ENCODE measurements at places on chromosomes 16 and 17. TPM values are rescaled to one million over a fixed set of nuclear protein-coding genes. Genes with fewer than 3 reads are reported as not detected.

- H3K27ac ChIP-seq, result peak overlapping the region; percentile 96
- peaks cover 82% of the 10 kb centered on the region for H3K27me3 ChIP-seq
- H3K4me1 ChIP-seq, result peaks cover 53% of the 10 kb centered on the region
- peak; percentile 82 for DNase-seq
These were observed 2.4 kb upstream of the FOXL1 start for GRCh38 chr16:86575754-86576557.

MYO15B gene
- total RNA-seq, result 281 TPM

GRCh38 chr16:2474877-2475412 is at the start of gene TBC1D24:
Gene TBC1D24 (plus strand): TSS chr16:2475127. CDS start chr16:2496149, 21,022 bp downstream.
- H3K4me1 ChIP-seq, result peaks cover 26% of the 10 kb centered on the region
- peak within 1 kb of the TSS; percentile 68 for H3K4me3 ChIP-seq
- H3K27ac ChIP-seq, result no peak within 1 kb of the TSS
- peak; percentile 94 for DNase-seq

DNA sequence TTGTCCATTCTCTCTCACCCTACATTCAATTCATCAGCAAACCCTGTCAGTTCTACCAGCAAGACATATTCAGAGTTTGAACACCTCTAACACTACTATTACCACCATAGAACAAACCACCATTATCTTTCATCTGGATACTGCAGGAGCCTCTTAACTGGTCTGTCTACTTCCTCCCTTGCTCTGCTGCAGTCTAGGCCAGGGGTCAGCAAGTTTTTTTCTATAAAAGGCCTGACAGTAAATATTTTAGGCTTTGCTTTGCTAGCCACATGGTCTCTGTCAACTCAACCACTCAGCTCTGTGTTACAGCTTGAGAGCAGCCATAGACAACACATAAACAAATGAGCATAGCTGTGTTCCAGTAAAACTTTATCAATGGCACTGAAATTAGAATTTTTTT is 13.8 kb downstream of the KCTD19 start:
- H3K36me3 ChIP-seq, result no peaks in the 10 kb centered on the region
- no peak for DNase-seq
- peaks cover 12% of the 10 kb centered on the region for H3K4me1 ChIP-seq
- H3K4me3 ChIP-seq, result no peak overlapping the region
- H3K27me3 ChIP-seq, result peaks cover 7% of the 10 kb centered on the region

TERB1 gene
- total RNA-seq, result 0.49 TPM

DNA sequence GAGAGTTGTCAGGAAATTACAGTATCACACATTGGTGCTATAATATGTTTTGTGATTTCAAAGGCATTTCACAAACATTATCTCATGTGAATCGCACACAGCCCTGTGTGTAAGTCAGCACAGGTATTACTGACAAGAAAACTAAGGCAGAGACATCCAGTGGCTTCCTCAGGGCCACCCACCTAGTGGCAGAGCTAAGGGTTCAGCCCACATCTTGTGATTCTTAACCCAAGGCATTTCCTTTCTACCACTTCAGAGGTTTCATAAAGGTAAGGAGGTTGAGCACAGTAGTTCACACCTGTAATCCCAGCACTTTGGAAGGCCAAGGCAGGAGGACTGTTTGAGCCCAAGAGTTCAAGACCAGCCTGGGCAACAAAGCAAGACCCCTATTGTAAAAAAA is 58.2 kb downstream of the STX8 start:
- no peaks in the 10 kb centered on the region for H3K27me3 ChIP-seq
- no peak overlapping the region for H3K4me3 ChIP-seq
- no peak overlapping the region for H3K27ac ChIP-seq
- H3K4me1 ChIP-seq, result peaks cover 25% of the 10 kb centered on the region
- DNase-seq, result no peak

SLC35G6 gene
- not detected for total RNA-seq

DNA sequence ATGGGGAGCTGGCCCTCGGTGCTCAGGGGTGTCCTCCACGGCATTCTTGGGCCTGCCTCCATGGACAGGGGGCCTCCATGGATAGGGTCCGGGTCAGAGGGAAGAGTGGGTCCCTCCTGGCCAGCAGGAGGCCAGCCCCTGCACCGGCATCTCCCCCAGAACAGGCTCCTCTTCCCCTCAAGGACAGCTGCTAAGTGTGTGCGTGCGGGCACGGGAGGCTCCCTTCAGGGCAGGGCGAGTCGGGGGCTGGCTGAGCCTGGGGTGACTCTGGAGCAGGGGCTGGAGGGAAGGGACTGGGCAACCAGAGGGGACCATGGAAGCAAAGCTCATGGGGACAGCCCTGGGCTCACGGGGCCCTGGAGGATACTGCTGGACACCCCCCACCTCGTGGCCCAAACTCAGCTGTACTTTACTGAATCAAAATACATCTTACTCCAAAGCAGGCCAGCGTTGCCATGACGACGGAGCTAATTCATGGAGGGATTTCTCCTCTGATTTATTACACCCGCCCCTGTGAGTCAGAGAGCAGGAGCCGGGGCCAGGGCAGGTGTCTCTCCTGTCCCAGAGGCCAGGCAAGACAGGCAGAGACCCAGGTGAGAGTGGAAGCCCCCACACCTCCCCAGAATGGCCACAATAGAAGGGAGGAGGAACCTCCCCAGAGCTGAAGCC is 2.1 kb downstream of the CASKIN1 start:
- no peak for DNase-seq
- H3K27me3 ChIP-seq, result peaks cover 33% of the 10 kb centered on the region
- no peaks in the 10 kb centered on the region for H3K36me3 ChIP-seq
- H3K27ac ChIP-seq, result no peak overlapping the region
- H3K4me1 ChIP-seq, result peaks cover 10% of the 10 kb centered on the region

DNA sequence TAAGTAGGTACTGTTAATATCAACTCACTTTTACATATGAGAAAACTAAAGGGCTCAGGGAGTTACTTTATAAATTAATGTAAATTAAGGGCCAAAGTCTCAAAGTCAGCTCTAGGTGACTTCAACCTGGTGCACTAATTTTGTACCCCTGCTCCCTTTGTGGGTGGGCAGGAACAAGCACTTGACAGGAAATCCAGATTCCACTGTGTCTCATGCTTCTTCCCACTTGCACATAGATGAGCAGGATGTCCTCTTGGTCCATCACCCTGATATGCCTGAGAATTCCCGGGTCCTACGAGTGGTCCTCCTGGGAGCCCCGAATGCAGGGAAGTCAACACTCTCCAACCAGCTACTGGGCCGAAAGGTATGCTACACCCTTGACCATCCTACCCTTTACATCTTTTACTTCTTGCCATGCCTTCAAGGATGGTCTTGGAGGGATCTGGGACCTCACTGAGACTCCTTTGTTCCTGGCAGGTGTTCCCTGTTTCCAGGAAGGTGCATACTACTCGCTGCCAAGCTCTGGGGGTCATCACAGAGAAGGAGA is 1.3 kb downstream of the ERAL1 start:
- no peak overlapping the region for H3K27ac ChIP-seq
- H3K4me3 ChIP-seq, result peak overlapping the region; percentile 92
- peaks cover 12% of the 10 kb centered on the region for H3K36me3 ChIP-seq
- H3K27me3 ChIP-seq, result no peaks in the 10 kb centered on the region

DNA sequence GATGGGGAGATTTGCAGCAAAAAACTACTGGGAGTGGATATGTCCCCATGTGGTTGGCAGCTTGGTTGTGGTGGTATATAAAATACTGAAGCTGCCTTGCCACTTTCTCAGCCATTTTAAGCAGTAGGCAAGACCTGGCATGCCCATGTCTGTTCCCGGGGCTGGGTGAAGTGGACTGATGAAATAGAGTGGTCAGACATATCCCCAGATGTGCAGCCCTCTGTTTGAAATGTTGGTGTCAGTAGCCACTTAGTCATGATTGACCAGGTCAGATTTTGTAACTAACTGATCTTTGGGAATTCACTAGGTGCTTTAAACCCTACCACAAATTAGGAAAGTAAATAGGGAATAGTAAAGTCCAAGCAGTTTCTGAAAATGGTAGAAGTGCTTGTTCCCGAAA is 151.6 kb downstream of the PHKB start:
- DNase-seq, result no peak
- H3K4me3 ChIP-seq, result no peak overlapping the region
- H3K27me3 ChIP-seq, result no peaks in the 10 kb centered on the region
- no peaks in the 10 kb centered on the region for H3K4me1 ChIP-seq

DNA sequence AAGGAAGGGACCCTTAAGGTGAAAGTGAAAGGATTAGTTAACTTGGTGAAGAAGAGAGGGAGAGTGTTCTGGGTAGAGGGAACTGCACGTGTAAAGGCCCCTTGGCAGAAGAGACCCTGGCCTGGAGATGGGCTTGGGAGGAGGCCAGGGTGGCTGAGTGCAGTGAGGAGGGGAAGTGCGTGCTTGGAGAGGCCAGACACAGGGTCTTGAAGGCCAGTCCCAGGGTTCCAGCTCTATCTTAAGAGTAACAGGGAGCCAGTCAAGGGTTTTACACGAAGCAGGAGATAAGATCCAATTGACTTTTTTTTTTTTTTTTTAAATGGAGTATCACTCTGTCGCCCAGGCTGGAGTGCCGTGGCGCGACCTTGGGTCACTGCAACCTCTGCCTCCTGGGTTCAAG is 15.2 kb upstream of the DOK4 start:
- H3K27me3 ChIP-seq, result no peaks in the 10 kb centered on the region
- peaks cover 44% of the 10 kb centered on the region for H3K4me1 ChIP-seq
- peak overlapping the region; percentile 55 for H3K27ac ChIP-seq
- H3K36me3 ChIP-seq, result no peaks in the 10 kb centered on the region
- no peak overlapping the region for H3K4me3 ChIP-seq

DNA sequence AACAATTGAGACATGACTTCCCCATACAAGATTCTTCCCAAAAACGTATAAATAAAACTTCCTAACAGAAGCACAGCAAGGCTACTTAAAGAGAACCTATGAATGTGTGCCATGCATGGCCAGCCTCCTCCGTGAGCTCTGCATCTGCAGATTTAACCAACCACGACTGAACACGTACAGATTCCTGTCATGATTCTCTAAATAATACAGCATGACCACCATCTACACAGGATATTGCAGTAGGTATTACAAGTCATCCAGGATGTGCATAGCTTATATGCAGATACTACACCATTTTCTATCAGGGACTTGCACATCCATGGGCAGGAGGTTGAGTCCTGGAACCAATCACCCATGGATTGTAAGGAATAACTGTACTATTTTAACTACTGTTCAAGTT is 1.4 kb upstream of the QRICH2 start:
- no peak overlapping the region for H3K4me3 ChIP-seq
- H3K27ac ChIP-seq, result no peak overlapping the region
- DNase-seq, result no peak
- H3K27me3 ChIP-seq, result no peaks in the 10 kb centered on the region
- H3K36me3 ChIP-seq, result peaks cover 27% of the 10 kb centered on the region

CD300LG gene
- total RNA-seq, result not detected

- no peak for DNase-seq
- no peaks in the 10 kb centered on the region for H3K36me3 ChIP-seq
- no peak overlapping the region for H3K27ac ChIP-seq
- H3K4me1 ChIP-seq, result no peaks in the 10 kb centered on the region
- no peak overlapping the region for H3K4me3 ChIP-seq
- peaks cover 47% of the 10 kb centered on the region for H3K27me3 ChIP-seq
These were observed 71.3 kb downstream of the MYH11 start for GRCh38 chr16:15785386-15786059.

- H3K27me3 ChIP-seq, result no peaks in the 10 kb centered on the region
- peak overlapping the region; percentile 64 for H3K27ac ChIP-seq
- DNase-seq, result no peak
These were observed 996 bp downstream of the PCYT2 start for GRCh38 chr17:81909966-81910839.

GRCh38 chr16:89322321-89323119 is 105.0 kb downstream of the ZNF778 start:
- no peak for DNase-seq
- H3K4me1 ChIP-seq, result peaks cover 79% of the 10 kb centered on the region
- H3K27me3 ChIP-seq, result no peaks in the 10 kb centered on the region
- peak overlapping the region; percentile 89 for H3K27ac ChIP-seq
- no peaks in the 10 kb centered on the region for H3K36me3 ChIP-seq

All from mesothelial cell of epicardium (in vitro differentiated cells).